ENCODE measurements at places on chromosomes 12 and 14.

DNA sequence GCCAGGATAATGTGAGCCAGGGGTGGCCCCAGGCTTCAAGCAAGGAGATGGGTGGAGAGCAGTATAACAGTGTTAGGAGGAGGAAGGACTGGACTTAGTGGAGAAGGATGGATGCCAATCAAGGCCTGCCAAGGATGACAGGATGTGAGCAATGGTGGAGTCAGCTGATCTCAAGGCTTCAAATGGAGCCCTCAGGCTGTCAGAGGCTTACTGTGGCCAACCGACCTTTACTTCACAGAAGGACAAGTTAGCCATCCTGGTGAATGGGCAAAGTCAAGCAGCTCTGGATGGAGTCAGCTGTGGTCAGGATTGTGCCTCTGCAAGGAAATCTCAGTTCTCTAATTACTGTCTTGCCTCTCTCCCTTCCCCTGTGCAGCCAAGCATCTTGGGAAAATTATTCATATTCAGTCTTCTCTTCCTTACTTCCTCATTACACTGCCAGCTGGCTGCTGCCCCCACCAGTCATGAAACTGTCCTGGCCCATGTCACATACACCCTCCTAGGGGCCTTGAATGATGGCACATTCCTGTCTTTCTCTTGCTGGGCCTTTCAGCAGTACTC is 7.6 kb upstream of the STAT6 start:
- DNase-seq: peak; percentile 90

DNA sequence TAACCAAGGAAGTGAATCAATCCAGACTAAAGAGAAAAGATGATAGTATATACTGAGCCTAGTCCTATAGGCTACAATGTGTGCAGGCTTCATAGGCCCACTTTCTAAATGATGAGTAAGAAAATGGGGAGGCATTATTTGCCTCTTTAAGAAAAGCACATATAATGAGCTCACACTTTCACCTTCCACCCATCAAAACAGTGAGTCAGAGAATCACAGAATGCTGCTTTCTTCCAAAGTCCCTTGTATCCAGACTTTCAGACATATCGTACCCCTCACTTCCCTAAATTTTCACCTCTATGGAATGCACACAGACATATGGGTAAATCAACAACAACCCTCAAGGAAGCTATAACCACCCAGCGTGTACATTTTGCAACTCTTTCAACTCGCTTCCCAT is 286.4 kb upstream of the PRKD1 start:
- DNase-seq: peak; percentile 65

DNA sequence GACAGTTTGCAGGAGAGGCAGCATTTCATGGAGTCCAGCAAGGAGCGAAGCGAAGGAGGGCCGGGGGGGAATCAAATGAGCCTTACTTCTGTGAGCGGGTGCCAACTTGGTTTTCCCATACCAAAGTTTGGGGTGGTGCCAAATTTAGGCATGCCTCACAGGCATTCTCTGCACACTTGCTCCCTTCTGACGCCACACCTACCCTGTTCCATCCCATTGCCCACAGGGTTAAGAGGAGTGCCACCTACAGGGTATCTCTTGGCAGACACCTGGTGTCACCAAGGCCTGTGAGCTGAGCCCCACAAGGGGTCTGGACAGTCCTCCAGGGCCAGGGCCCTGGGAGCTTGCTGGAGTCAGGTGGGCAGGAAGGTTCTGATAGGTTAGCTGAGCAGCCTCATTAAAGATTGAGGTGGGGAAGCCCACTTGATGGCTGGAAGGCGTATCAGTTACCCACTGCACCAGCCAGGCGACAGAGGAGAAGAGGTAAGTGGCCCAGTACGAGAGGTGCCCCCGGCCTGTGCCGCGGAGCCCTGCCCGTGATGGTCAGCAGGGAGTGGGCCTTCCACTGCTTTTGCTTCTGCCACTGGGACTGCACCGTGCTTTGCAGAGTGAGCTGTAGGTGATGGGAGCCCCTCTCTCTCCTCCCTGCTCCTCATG is 45.2 kb downstream of the DEGS2 start:
- no peak for DNase-seq

DNA sequence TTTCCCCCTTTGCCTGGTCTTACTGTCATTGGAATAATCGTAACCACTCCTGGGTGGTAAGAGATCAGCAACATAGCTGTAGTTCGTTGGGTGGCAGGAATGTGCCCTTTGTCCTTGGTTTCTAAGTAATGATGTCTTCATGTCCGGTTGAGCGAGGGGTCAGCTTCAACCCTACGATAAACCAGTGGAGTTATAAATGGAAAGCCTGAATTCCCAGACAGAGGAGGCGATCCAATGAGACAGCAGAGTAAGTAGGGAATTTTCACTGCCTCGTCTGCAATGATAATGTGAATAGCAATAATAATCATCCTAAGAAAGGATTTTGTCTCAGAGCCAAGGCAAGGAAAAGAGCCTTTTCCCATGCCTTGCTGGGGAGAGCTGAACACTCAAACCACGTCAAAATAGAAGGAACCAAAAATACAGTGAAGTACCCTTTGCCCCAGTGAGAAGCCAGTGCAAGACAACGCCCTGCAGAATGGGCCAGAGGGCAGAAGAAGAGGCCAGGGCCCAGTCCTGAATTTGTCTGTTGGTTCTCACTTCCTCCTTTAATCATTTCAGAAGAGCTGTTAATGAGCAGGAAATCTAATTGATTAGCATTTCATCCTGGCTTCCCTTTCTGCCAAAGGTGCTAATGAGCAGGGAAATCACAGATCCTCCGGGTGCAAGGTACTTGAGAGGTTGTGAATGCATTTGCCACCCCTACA is 330.7 kb downstream of the CACNA1C start:
- DNase-seq: no peak

DNA sequence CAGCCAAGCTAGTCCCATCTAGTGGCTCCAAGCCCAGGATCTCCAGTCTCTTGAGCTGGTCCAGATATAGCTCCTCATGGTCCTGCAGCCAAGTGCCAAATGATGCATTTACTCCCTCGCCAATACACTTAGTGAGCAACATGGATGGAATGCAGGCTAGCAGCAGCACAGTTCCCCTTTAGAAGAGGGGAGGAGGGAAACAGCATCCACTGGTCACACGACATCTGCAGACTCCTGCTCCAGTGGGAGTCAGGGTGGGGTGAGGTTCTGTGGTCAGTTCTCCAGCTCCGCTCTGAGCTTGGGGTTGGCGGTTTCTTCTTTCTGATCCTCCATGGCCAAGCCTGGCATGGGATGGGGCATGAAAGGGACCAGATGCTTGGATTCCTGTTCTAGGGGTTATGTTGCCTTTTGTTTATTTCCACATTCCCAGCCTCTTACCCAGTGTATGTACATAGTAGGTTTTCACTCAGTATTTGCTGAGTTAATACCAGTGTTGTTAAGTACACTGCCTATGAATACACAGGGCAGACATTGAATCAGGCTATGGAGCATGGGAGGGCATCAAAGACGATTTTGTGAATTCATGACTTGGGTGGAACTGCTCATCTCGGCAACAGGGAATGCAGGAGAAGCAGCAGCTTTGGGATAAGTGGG is 57.3 kb downstream of the GALNT16 start:
- peak; percentile 99 for DNase-seq

DNA sequence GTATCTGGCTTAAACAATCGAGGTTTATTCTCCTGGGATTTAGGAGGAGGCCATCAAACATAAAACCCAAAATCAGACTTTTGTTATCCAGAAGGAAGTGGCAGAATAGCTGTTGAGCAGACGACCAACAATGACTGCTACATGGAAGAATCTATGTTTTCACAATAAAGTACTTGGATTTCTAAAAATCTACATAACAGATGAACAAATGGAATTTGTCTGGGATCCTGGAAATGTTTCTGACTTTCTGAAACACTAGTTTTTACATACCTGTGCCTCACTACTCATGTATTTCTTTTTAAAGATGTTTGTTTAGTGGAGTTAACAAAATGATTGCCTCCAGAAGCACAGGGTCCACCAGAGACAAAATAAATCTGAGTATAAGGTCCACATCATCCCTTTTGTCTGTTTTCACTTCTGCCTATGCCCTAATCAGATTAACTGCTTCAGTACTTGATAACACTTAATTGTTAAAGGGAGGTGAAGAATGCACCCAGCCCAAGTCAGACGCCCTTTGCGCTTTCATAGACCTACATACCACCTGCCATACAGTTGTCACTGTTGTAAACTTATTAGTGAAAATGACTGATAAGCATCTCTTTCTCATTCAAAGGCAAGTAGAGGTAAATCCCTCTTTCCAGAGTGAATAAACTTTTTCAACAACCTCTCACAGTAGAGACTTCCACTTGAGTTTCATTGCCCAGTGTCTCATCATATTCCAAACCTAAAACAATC is 164.6 kb downstream of the EGLN3 start:
- peak; percentile 23 for DNase-seq

- DNase-seq: no peak
These were observed 34.6 kb upstream of the KCNJ8 start for GRCh38 chr12:21809100-21809499.

GRCh38 chr12:92718483-92718990 is 15.7 kb downstream of the PLEKHG7 start:
- no peak for DNase-seq

DNA sequence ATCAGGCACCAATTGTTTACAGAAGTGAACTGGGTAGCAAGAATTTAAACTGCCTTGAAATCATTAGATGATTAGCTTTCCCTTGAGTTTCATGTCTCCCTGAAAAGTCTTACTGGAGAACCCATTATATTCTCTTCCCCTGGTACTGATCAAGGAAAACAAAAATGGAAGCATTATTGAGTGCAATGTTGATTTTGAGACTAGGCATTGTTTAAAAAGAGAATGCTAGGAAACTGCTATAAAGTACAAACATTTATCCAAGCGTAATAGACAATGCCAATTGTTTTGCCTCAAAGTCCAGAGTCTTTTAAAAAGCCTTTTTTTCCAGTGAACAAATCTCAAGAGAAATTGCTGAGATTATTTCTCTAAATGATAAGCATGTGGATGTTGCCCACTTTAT is 197.0 kb downstream of the CCER1 start:
- no peak for DNase-seq

DNA sequence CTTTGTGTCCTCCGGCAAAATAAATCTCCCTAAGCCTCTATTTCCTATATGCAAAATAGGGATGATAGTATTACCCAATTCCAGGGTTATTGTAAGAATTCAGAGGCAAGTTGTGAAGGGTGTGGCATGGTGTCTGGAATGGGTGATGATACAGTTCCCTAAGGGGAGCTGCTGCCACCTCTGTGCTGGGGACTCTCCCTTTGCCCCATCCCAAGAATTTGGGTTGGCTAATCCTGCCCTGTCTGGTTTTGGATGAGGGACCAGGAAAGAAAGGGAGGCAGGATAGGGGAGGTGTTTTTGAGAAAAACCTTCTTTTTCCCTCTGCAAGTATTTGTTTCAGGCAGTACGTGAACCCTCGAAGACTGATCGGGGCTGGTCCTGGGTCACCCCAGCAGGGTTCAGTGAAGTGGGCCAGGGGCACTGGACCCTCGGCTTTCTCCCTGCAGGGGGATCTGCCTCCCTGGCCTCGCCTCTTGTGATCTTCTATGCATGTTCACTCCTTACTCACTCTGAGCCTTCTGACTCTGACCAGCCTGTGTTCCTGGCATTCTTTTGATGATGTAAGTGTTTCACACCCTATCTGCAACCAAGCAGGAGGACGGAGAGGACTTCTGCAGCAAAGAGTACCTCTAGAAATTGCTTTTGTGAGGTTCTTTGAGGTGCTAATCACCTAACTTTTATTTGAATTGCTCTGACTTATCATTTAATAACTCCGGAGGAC is 60.8 kb downstream of the RASSF3 start:
- DNase-seq: peak; percentile 63

DNA sequence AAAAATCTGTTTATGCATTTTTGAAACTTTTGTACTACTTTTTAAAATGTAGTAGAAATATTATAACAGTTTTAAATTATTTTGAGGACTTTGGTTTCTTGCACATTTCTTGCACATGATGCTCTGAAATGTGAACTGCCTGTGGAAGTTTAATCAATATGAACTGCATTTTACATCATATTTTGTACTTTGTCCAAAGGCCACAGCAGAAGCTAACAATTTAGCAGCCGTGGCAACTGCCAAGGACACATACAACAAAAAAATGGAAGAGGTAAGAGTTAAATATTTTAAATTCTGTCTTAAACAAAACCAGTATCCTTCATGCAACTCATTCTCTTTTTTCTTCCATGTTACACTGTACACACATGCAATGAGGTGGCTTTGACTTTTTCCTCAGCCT is 45.1 kb downstream of the SAV1 start:
- DNase-seq: no peak

GRCh38 chr12:51017452-51017851 is 8.7 kb downstream of the SLC11A2 start:
- DNase-seq: no peak

GRCh38 chr12:93918262-93918661 is 230.1 kb upstream of the PLXNC1 start:
- peak; percentile 96 for DNase-seq

DNA sequence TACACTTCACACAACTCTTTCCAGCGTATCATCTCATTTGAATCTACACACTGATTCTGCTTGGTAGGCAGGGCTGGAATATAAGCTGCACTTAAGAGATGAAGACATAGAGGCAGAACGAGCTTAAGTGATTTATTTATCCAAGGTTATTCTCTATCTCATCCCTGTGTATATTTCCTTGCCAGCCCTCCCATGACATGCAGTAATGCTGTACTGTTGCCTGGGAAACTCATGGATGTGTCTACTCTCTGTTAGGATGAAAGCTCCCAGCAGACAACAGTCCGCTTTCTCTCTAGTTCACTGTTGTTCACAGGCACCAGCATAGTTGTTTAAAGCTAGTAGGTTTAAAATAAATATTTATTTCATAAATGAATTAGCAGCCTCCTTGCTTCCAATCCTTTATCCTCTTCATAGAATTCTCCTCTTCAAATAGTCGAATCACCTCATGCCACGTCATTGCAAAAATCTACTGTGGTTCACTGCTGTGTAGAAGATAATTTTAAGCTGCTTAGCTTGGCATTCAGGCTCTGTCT is 25.4 kb downstream of the FGF6 start:
- no peak for DNase-seq

DNA sequence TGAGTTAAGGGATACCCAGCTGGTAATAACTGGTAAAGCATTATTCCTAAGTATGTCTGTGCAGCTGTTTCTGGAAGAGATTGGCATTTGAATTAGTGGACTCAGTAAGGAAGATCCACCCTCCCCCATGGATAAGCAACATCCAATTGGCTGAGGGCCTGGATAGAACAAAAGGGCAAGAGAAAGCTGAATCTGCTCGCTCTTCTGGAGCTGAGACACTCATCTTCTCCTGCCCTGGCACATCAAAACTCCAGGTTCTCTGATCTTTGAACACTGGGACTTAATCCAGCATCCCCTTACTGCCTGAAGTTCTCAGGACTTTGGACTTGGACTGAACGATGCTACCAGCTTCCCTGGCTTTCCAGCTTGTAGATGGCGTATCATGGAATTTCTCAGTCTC is 63.1 kb upstream of the CNOT2 start:
- no peak for DNase-seq

All from EH (cell line).